ENCODE measurements at places on chromosomes 16 and 17.

- no peak for DNase-seq
Observed at GRCh38 chr17:12599186-12599920, 66.3 kb upstream of the MYOCD start.

DNA sequence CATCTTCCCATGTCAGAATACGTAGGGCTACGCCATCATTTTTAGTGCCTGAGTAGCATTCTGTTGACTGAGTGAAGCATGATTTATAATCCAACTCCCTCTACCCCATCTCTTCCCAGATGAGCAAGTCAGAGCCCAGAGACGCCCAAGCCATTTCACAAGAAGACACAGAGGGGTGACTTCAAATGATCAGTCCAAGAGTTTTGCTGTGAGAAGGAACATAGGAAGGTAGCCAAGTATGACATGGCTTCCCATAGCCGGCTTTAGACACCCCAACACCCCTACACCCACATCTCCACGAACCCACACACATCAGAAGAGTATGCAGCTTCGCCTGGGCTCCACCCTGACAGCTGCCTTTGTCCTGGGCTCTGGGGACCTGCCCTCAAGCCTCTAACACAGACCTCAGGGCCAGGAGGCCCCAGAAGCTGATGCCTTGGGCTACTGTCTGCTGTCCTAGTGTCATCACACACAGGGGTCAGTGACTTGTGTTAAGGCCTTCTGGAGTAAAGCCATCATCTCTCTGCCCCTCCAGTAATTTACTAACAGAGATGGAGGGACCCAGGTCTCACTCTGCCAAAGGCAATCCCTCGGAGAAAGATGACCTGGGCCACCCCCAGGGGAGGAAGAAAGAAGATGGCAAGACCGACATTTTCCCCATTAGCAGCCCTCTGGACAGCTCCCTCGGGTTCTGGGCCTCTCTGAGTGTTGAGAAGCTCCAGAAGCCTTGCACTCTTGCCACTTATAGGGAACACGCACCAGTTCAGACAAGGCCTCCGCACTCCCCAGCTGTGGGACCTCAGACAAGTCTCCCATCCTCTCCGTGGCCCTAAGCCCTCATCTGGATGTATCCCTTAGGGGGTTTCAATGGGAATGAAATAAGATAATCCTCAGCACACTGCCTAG, 38.7 kb upstream of the MRPS23 start:
- no peak for DNase-seq

- no peak for DNase-seq
Observed at GRCh38 chr16:57133886-57134285, 41.5 kb downstream of the CPNE2 start.

DNA sequence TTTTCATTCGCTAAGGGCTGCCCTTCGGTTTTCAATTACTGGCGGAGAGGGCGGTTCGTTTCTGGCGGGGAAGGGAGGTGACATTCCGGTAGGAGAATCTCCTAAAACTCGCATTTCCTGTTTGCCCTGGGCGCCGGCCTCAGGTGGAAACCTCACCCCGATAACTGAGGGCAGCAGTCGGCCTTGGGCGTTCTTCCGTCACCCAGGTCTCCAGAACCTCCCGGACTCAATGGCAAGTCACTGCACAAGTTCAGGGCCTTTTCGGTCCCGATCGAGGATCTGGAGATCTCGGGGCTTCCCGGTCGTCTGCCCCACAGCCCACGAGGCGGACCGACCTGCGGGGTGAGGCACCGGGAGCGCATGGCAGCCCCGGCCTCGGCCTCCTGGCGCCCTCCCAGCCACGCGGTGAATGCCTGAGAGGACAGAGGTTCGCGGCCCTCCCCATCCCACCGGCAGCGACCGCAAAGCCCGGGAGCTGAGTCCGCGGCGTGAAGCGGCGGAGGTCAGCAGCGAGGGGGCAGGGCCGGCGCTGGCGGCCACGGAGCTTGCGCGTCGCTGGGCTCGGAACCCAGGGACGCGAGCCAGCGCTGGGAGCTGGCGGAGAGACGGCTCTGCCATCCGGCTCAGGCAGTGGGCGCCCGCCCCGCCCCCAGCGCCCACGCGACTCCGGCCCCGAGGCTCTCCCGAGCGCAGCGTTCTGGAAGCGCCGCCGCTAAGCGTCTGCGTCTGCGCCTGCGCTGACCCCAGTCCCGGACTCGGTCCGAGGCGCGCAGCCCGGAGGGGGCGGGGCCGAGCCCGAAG, 58.4 kb downstream of the SRL start:
- peak; percentile 81 for DNase-seq

DNA sequence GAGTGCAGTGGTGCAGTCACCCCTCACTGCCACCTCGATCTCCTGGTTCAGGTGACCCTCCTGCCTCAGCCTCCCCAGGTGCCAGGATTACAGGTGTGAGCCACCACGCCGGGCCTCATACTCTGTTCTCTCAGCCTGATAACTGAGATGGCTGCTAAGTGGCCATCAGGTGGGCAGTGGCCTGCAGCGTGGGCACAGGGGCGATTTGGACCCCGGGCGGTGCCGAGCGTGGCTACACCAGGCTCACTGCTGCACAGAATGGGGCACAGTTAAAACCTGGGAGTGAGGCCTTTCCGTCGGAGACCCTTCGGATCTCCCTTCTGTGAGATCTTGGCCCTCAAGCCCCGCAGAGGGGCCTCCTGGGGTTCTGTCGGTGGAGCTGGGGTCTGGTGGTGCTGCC, 11.5 kb downstream of the CACNA1H start:
- no peak for DNase-seq

GRCh38 chr17:62867303-62867702, 59.2 kb upstream of the MARCHF10 start:
- no peak for DNase-seq

DNA sequence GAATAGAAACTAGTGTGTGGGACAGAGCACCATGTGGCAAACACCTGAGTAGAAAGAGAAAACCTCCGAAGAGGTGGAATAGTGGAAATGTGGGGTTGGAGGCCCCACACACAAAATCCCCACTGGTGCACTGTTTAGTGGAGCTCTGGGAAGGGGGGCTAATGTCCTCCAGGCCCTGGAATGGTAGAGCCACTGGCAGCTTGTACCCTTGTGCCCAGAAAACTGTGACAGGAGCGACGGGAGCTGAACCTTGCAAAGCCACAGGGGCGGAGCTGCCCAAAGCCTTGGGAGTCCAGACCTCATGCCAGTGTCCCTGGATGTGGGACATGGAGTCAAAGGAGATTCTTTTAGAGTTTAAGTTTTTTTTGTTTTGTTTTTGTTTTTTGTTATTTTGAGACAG, 50.6 kb downstream of the RNF112 start:
- DNase-seq, result no peak

- DNase-seq, result no peak
Observed at GRCh38 chr16:12659871-12660270, 143.8 kb downstream of the CPPED1 start.

DNA sequence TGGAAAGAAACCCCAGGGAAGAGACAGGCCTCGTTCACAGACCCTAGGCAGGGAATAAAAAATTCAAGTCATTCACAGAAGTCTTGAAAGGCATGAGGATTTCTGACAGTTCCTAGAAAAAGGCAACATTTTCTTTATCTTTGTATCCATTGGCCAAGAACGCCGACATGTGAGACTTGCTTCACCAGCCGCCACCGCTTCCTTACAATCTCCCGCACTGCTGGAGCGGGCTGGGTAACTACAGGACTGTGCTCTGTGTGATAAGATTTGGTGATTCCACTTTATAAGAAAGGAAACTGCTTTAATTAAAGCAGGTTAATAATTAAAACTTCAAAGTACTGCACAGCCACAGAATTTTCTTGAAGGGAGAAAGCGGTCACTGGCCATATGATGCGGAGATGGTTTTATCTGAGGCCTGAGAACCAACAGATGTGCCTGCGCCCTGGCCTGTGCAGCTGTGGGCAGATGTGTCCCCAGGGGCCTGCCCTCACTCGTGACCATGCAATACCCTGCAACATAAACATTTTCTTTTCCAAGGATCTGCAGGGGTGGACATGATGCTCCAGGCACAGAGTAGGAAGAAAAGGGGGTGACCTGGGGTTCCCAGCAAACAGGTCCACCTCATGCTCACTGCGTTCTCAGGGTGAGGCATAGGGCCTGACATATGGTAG, 13.0 kb upstream of the LGALS3BP start:
- DNase-seq, result no peak

GRCh38 chr16:72419638-72420037, 247.7 kb upstream of the PMFBP1 start:
- DNase-seq, result no peak

DNA sequence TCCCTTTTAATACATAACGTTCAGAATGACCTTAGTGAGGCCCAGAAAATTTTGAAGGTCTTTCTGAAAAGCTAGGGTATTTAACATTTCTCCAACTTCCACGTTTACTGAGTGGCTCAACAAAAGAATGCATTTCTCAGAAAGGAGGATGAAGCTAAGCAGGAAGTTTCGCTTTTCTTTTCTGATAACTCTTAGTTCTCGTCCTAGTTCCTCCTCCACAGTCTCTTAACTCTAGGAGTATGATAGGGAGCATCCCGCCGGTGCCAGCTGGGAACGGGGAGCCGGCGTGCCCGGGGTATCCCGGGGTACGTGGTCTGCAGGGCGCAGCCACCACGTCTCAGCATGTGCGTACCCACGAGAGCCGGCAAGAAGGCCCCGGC, 363 bp downstream of the KARS1 start:
- DNase-seq, result no peak

GRCh38 chr16:11398851-11399250, 53.6 kb downstream of the RMI2 start:
- no peak for DNase-seq

DNA sequence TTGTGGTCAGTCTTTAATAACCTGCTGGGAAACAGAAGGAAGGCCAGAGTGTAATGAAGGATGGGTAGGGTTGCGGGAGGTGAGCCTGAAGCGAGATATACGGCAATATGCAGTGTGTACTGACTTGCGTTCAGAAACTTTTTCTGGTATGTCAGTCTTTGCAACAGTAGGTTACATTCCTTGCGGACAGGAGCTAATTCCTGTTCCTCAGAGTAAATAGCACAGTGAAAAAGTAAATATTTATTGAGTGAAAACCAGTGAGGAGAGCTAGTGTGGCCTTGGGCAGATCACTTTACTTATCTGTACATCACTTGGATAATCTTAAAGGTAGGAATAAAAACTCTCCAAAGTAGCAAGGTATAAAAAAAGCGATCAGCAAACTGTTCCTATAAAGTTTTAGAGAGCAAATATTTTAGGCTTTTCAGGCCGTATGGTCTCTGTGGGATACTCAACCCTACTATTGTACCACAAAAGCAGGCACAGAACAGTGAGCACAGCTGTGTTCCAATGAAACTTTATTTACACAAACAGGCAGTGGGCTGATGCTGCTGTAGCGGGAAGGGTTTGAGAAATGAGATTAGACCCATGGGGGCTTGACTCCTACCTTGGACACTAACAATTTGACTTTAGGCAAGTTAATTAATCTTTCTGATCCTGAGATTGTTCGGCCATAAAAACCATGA, 348.0 kb downstream of the UTP18 start:
- no peak for DNase-seq

- DNase-seq, result no peak
Observed at GRCh38 chr17:17621254-17621653, 29.7 kb upstream of the PEMT start.

DNA sequence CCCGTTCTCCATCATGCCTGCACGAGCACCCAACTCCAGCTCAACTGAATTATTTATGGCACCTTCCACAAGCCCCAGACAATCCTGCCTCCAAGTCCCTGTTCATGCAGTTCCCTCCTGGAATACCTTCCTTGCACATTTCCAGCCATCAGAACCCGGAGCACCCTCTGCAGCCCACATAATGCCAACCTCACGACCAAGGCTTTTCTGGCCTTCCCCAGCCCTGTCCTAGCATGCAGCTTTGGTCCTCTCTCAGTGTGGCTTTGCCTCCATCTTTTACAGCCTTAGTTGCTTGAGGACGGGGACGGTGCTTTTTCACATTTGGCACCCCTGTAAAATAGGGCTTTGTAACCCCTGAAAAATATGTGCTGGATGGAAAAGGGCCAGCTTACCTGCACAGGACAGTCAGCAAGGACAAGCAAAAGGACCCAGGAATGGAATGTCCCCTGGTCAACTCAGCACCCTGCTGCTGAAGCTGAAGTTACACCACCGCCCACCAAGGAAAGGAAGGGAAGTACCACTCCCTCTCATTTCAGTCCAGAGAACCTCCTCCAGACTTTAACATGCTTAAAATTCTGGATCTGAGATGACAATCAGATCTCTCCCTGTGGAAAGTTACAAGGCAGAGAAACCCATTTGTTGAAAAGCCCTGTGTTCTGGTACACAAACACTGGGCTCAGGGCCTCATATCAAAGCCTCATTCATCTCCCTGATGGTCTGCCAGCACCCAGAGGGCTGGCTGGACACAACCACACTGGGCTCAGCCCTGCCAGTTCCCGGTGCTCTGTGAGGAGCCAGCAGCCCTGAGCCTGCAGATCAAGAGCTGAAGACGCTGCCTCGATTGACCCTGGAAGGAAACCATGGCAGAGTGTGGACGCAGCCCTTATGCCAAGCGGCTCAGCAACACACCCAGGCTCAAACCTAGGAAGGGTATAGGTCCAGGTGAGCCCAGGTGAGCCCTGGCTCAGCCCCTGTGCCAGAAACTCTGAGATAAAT, 2.9 kb downstream of the SLC39A11 start:
- DNase-seq, result no peak

DNA sequence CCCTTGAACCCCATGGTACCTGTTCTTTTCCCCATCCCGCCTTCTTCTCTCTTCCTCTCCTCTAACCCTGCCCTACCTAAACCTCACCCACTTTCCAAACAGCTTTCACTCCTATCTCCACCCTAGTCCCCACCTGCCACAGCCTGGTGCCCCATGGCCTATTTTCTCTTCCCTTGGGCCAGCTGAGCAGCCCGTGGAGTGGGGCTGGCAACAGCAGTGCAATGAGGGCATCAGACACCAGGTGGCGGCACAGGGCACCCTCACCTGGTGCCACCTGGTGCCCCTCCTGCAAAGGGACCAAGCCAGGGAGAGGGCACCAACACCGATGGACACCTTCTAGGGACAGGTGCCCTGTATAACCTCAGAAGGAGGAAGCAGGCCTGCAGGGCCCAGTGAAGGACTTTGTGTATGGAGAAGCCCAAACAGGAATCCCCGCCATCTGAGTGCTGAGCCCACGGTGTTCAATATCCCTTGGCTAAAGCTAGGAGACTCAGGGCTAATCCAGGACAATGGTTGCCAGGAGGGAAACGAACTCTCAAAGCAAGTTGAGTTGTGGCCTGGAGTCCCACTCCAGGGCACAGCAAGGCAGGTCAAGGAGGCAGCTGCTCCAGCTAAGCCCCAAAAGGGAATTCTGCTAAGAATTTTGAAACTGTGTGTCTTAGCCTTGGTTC, 4.0 kb upstream of the ABCC3 start:
- peak; percentile 46 for DNase-seq

DNA sequence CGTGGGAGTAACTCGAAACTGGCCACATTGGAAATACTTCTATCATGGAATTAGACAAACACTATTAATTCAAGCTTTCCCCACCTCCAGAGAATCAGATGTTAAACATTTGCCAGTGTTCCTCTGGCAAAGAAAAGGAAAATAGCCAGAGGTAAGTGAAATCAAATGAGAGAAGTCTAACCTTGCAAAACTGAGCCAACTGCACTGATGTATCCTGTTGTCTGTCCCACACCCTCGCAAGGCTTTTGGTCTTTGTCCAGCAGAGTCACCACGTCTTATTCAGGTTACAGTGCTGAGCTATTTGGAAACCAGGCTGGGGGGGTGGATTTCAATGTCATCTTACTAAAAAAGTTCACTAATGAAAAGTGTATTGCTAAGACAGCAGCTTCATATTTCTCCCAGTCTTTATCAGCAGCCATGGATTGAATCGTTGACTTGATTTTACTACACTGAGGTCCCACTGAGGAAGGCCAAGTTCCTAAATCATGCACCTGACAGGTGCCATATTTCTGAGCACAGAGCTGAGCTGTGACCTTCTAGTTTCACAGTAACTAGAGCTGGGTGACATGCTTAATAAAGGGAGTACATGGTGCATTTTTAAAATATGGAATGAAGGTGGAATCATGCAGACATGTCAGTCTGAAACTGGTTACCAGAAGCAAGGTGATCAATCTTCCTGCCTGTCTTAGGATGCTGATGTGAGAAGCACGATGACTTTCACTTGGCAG, 85.2 kb upstream of the HSBP1 start:
- DNase-seq, result no peak
